ENCODE measurements at places on chromosomes 2 and 18.
A peak's percentile ranks its signal among the peaks of the same experiment; 100 is the strongest.

DNA sequence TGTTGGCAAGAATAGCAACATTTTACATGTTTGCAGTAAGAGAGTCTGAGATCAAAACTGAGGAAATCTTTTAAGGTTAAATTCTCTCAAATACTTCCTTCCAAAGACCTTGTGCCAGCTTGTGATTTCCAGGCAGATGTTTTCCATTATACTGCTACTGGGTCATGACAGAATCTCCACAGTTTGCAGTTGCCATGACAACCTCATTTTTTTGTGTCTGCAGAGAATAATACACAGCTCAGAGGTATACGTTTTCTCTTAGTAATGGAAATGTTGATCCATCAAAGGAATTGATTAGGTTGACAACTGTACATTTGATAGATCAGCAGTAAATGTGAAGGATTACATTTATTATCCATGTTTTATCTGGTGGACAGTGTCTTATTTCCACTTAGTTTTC lies 29.1 kb upstream of the CSRNP3 start:
- no peak for DNase-seq

DNA sequence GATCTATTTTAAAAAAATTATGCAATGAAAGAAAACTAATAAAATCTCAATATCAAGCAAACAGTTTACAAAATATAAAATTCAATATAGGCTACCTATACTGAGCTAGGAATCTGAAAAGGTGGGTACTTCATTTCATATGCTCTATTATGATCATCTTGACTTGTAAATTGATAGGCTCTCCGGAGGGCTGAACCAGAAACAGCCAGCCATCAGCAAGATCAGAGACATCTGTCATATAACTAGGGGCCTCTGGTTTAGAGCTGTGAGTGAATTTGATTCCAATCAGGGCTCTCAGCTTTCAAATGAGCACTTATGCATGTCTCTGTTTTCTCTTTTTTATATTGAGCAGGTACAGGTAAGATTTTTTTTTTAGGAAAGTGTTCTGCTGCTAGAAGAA lies 114.2 kb downstream of the SPHKAP start:
- no peak for DNase-seq

GRCh38 chr18:49001587-49001986 lies 50.8 kb upstream of the SMAD7 start:
- DNase-seq: no peak

- DNase-seq: no peak
Observed at GRCh38 chr2:175126661-175127060, 41.3 kb downstream of the ATF2 start.

DNA sequence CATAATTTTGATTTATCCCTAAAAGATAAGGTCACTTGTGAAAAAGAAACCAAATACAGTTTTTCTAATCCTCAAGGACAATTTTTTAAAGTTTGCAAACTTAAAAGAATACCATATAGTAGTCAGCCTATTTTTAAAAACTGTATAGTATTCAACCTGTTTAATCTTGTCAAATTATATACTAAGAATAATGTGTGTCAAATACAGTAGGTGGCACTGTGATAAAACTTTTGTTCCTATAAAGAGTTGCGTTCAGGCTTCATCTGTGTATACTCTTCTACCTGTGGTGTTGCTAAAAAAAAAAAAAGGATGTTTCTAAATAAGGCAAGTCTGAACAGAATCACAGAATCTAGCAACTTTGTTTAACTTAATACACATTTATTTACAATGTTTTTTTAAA lies 68.6 kb downstream of the CCDC138 start:
- peak; percentile 42 for DNase-seq

- DNase-seq: no peak
Observed at GRCh38 chr2:883803-884748, 66.6 kb upstream of the SNTG2 start.

DNA sequence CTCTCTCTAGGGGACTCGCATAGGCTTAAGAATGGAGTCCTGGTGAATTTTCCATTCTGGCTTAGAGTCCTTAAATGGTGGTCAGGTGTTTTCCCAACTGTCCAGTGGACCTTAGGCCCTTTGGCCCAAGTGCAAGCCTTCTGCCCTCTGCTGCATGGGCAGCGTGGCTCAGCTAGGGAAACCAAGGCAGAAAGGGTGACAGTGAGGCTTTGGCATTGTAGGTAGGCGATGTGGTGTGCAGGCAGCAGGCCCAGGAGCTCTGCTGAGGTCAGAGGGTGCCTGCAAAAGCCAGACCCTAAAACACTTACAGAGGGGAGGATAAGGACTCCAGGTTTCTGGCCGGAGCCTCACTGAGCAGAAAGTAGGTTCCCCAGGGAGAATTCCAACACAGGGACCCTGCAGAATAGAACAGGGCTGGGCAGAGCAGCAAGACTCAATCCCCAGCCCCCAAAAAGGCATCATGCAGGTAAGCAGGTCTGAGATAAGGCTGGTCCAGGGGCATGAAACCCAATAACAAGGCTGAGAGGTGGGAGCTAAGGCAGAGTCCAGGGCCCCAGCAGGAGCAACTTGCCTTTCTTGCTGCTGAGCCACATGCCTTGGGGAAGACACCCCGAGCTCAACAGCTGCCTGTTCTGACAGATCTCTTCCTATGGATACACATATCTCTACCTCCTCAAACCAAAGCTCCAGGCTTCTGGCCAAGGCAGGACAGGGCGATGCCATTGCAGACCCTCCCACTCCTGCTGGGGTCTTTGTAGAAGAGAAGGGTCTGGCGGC lies 199.7 kb downstream of the TNS1 start:
- no peak for DNase-seq

- DNase-seq: no peak
Observed at GRCh38 chr2:148167241-148167766, 146.4 kb downstream of the MBD5 start.

GRCh38 chr2:75432761-75433361 lies 127.9 kb downstream of the EVA1A start:
- no peak for DNase-seq

- no peak for DNase-seq
Observed at GRCh38 chr2:200353120-200353519, 46.6 kb downstream of the SPATS2L start.

All from hematopoietic multipotent progenitor cell treated with erythropoietin and hydrocortisone succinate and interleukin-3 and kit ligand, for 8 days (in vitro differentiated cells).